Prostate gland (tissue), 2 donors: ENCODE measurements at places on chromosomes 3 and 15.

DNA sequence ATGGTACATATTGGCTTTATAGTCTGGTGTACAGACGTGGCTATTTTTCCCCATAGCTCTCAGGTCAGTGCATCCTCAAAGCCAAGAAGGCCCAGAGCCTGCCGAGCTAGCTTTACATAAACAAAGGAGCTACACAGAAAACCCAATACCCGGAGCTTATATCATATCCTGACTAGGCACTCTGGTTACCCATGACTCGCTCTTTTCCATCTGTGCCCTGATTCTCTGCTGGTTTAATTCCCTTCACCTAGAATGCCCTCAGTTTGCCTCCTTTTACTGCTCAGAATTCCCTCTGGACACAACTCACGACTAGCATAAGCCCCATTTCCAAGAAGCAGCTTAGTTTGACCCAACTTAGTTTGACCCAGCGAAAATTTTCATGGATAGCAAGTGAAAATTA is 110.8 kb downstream of the TIGIT start:
- no peaks in the 10 kb centered on the region for H3K27me3 ChIP-seq
- no peaks in the 10 kb centered on the region for H3K36me3 ChIP-seq
- H3K4me1 ChIP-seq: no peaks in the 10 kb centered on the region

GRCh38 chr15:71596672-71597071 is 213.7 kb upstream of the NR2E3 start:
- peak overlapping the region; percentile 61 for H3K27ac ChIP-seq
- H3K4me1 ChIP-seq: no peaks in the 10 kb centered on the region
- H3K36me3 ChIP-seq: no peaks in the 10 kb centered on the region
- no peak overlapping the region for H3K4me3 ChIP-seq
- peak; percentile 85 for DNase-seq
- H3K27me3 ChIP-seq: no peaks in the 10 kb centered on the region

- no peak for DNase-seq
- peak overlapping the region; percentile 98 for H3K27ac ChIP-seq
- H3K27me3 ChIP-seq: no peaks in the 10 kb centered on the region
- H3K4me1 ChIP-seq: peaks cover 9% of the 10 kb centered on the region
Measured at GRCh38 chr3:129315998-129316247, 37.3 kb downstream of the HMCES start.

DNA sequence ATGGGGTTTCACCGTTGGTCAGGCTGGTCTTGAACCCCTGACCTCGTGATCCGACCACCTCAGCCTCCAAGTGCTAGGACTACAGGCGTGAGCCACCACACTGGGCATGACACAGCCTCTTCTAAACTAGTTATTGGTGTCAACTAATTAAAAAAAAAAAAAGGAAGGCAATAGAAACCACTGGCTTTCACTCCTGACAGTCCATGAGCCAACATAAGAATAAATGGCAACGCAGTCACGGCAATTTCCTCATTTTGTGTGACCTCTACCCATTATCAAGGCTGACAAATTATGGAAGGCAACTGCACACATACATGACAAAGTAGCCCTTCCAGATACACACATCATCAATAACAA is 5.9 kb downstream of the ARHGEF3 start:
- no peaks in the 10 kb centered on the region for H3K36me3 ChIP-seq
- H3K4me1 ChIP-seq: peaks cover 5% of the 10 kb centered on the region
- no peaks in the 10 kb centered on the region for H3K27me3 ChIP-seq
- H3K27ac ChIP-seq: no peak overlapping the region
- no peak for DNase-seq

DNA sequence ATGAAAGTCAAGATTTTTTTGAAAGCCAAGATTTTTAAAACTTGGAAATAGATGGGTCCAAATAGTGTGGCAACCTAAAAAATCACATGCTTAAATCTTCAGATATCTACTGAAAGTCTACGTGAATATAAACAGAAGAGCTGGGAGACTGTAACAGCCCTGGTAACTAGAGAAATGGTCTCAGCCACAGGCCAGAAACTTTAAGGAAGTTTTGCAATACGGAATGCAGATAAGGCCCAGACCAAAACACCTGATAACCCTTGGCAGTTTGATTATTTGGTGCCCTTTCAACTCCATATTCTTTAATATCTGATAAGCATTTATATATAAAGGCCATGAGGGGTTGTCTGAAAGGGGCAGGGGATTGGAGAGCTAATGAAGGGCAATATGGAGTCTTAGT is 537.3 kb upstream of the TGFBR2 start:
- H3K27ac ChIP-seq: no peak overlapping the region
- H3K4me3 ChIP-seq: no peak overlapping the region
- no peak for DNase-seq
- no peaks in the 10 kb centered on the region for H3K4me1 ChIP-seq

- no peaks in the 10 kb centered on the region for H3K4me1 ChIP-seq
- H3K4me3 ChIP-seq: no peak overlapping the region
- no peak for DNase-seq
- no peak overlapping the region for H3K27ac ChIP-seq
Measured at GRCh38 chr3:127667119-127667681, 5.6 kb upstream of the ABTB1 start.

DNA sequence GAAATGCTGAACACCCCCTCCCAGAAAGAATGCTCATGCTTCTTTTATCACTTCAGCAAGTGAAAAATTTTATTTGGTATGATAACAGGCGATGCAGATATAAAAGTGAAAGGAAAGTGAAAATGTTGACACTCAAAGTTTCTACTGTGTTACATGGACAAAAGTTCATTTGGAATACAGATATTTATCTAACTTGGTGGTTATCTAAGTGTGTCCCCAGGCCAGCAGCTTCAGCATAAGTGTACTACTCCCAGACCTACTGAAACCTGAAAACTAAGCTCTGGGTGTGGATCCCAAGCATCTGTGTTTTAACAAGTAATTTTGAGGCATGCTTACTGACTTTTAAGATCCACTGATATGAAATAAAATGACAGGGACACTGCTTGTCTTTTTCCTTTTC is 157.1 kb upstream of the BCHE start:
- no peak overlapping the region for H3K4me3 ChIP-seq
- no peak overlapping the region for H3K27ac ChIP-seq
- H3K4me1 ChIP-seq: no peaks in the 10 kb centered on the region
- H3K36me3 ChIP-seq: no peaks in the 10 kb centered on the region
- H3K27me3 ChIP-seq: no peaks in the 10 kb centered on the region

DNA sequence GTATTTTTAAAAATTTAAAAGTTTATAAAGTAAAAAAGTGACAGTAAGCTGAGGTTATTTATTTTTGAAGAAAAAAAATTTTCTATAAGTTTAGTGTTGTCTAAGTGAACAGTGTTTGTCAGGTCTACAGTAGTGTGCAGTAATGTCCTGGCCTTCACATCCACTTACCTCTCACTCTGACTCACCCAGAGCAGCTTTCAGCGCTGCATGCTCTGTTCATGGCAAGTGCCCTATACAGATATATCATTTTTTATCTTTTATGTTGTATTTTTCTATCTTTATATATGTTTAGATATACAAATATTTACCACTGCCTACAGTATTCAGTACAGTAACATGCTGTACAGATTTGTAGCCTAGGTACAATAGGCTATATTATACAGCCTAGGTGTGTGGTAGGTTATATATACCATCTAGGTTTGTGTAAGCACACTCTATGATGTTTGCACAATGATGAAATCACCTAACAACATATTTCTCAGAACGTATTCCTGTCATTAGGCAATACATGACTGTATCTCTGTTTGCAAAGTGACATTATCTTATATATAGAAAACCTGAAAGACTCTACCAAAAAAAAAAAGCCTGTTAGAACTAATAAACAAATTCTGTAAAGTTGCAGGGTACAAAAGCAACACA is 75.9 kb upstream of the TMC3 start:
- no peaks in the 10 kb centered on the region for H3K27me3 ChIP-seq
- H3K27ac ChIP-seq: no peak overlapping the region
- H3K36me3 ChIP-seq: no peaks in the 10 kb centered on the region
- no peaks in the 10 kb centered on the region for H3K4me1 ChIP-seq
- no peak for DNase-seq

DNA sequence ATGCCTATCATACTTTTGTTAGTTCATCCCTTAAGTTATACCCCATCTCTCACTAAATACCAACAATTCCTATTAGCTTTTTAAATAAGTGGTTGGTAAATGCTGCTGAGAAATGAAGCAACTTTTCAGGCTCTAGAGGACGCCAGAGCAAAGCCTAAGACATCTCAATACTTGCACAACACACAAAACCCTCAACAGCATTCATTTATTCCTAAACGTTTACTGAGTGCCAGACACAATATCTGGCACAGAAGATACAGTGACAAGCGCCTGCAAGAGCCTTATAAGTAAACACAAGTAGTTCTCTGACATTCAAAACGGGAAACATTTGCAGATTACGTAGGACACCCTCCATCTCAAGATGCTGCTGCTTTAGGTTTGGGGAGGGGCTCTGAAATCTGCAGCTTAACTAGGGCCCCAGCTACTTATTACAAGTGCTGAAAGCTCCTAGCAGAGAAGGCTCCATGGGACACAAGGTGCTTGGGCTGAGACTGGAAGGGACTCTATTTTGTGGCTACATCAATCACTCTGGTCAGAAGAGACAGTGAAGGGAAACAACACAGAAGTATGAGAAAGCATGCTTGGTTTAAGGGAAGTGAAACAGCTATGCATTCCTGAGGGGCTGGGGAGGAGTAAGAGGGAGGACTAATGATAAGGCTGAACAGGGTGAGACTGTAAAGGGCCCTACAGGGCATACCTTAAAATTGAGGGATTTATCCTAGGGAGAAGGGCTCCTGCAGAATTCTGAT is 311.3 kb downstream of the PLCL2 start:
- H3K27me3 ChIP-seq: no peaks in the 10 kb centered on the region
- no peak for DNase-seq
- no peaks in the 10 kb centered on the region for H3K4me1 ChIP-seq
- H3K4me3 ChIP-seq: no peak overlapping the region
- H3K36me3 ChIP-seq: no peaks in the 10 kb centered on the region

DNA sequence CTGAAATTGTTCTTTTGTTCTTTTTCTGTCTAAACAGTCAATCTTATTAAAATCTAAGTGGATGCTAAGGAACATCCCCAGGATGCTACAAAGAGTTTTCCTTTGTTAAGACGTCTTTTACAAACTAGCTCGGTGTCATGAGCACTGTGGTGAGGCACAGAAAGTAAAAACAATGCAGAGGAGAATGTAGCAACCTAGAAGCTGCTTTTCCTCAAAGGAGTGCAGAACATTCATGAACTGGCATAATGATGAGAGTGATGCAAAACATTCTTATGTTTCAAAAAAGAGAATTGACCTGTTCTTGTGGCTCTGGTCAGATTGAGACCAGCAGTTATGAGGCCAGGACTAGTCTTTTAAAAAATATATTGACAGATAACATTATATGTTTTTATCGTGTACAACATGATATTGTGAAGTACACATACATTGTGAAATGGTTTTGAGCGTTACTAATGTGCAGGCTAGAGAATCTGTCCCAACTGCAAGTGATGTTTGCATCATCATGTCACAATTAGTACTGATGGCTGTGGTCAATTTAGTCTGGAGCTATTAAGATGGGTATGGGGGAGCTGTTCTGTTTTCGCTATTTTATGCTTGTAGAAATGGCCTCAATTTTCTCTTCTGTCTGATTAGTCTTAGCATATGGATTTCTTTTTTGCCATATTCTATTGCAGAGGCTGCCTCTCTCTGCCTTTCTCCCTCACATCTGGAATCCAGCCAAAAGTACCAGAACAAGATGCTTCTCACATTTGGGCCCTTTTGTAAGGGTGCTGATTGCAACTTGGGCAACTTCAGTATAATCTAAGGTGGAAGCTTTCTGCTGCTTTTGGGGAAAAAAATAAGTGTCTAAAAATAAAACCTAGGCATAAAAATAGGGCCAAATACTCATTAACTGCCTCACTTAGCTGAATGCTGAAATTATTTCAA is 50.2 kb downstream of the HHLA2 start:
- H3K36me3 ChIP-seq: no peaks in the 10 kb centered on the region
- no peak overlapping the region for H3K4me3 ChIP-seq
- H3K27me3 ChIP-seq: no peaks in the 10 kb centered on the region

DNA sequence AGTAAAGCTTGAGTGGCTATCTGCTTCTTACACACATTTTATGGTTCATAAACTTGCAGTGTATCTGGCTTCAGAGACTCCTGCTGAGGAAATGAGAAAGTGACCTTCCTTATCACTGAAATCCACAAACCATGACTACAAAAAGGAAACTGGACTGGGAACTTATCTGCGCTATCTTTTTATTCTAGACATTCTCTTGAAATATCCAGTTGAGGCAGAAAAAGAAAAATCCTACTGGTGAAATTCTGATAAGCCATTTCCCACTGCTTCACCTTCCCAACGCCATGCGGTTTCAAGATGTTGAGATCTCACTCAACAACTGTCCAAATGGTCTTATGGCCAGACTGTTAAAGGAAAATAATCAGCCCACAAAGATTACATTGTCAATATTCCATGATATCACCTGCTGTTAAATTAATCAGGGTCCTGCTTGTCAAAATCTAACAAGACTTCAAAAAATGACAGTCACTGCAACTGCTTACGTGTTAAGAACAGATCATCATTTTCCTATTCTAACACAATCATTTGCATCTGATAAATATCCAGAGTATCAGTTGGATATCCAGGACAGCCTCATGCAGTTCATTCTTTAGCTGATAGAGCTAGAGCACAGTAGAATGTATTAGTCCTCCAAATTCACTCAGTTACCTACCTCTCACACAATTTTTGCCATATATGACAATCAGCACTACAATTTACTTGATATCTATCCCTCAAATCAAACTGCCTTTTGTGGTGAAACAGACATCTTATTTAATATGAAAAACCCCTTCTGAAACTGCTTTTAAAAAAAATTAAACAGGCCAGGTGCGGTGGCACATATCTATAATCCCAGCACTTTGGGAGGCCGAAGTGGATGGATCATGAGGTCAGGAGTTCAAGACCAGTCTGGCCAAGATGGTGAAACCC is 538.1 kb downstream of the MAGI1 start:
- H3K4me1 ChIP-seq: no peaks in the 10 kb centered on the region
- DNase-seq: no peak
- H3K36me3 ChIP-seq: no peaks in the 10 kb centered on the region
- no peaks in the 10 kb centered on the region for H3K27me3 ChIP-seq
- no peak overlapping the region for H3K27ac ChIP-seq

DNA sequence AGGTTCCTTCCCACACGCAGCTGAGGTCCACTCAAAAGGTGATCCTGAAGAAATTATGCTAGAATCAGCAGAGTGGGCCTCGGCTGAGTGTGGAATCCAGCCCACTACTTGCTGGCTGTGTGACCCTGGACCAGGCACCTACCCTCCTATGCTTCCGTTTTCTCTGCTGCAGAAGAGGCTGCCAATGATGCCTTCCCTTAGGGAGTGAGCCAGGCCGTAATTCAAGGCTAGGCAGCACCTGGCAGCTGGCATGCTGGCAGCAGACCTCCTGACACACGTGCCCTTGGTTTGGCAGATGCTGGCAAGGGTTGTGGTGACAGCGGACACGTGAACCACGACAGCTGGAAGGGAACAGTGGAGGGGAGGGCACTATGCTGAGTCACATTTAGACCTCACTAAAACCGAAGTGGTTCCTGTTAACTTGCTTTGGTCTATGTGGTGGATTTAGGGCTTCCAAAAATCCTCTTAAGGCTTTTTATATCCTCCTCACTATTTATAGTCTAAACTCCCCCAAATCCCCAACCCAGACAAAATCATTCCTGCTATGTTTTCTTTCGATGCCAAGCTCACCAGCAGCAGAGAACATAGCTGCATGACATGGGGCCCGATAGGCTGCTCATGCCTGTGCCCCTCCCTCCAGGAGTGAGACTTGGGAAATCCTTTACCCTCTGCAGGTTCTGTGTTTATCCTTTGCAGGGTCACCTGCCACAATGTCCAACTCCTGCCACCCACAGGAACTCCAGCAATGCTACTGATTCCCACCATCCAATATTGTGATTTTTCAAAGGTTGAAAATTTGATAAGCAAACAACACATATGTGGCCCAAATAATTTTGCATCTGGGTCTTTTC is 10.6 kb upstream of the PCSK6 start:
- H3K4me3 ChIP-seq: no peak overlapping the region
- no peaks in the 10 kb centered on the region for H3K36me3 ChIP-seq
- DNase-seq: peak; percentile 82
- H3K27ac ChIP-seq: no peak overlapping the region
